IPS DF 6.9 (cell line): ENCODE measurements at places on chromosomes 7 and 10.
A peak's percentile ranks its signal among the peaks of the same experiment; 100 is the strongest.

DNA sequence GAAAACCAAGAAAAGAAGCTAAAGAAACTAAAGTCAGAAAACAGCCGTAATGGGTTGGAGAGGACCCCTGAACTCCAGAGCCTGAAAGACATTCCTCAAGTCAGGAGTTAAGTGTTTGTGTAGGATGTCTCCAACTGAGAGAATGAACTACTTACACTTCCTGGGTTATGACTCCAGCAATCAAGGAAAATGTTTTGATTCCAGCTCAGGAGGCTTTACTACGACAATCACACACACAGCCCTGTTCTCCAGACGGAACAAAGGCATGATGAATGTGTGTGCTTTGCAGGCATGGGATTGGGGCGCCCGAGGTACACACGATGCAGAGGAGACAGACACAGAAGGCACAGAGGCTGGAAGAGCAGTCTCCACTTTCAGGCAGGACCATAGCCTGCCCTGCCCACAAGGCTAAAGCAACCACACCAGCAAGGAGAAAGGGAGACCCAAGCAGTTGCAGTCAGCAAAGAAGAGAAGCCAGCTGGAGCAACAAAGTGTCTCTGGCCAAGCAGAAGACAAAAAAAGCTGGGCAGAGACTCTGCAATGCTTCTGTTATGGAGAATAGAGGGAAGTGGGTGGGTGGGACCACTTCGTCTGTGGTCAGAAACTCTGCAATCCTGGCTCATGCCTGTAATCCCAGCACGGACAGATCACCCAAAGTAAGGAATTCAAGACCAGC, 89.1 kb downstream of the GRB10 start:
- DNase-seq: no peak

- DNase-seq: no peak
Measured at GRCh38 chr7:110253093-110253492, 837.8 kb upstream of the LRRN3 start.

- no peak for DNase-seq
Measured at GRCh38 chr7:103387242-103387641, 39.8 kb downstream of the PSMC2 start.

- no peak for DNase-seq
Measured at GRCh38 chr7:31096877-31097258, 44.8 kb downstream of the ADCYAP1R1 start.

- no peak for DNase-seq
Measured at GRCh38 chr10:79030705-79031104, 38.1 kb upstream of the ZMIZ1 start.

- no peak for DNase-seq
Measured at GRCh38 chr7:84677117-84677732, 482.6 kb upstream of the SEMA3A start.

GRCh38 chr10:4586776-4587175, 239.2 kb upstream of the AKR1E2 start:
- DNase-seq: no peak

- DNase-seq: no peak
Measured at GRCh38 chr7:91292506-91292905, 28.3 kb downstream of the FZD1 start.

DNA sequence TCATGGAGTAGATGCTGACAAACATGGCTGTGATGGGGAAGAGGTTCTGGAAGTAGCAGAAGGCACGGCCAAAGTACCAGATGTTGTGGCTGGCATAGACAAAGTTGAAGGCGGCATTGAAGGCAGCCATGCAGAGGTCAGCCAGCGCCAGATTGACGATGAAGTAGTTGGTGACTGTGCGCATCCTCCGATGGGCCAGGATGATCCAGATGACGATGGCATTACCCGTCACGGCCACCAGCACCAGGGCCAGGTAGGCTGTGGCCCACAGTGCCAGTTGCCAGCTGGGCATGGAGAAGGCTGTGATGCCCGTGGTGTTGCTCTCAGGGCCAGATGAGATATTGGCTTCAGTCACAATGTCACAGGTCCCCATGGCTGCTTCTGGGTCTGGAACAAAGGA, 767 bp downstream of the TACR2 start:
- DNase-seq: no peak

DNA sequence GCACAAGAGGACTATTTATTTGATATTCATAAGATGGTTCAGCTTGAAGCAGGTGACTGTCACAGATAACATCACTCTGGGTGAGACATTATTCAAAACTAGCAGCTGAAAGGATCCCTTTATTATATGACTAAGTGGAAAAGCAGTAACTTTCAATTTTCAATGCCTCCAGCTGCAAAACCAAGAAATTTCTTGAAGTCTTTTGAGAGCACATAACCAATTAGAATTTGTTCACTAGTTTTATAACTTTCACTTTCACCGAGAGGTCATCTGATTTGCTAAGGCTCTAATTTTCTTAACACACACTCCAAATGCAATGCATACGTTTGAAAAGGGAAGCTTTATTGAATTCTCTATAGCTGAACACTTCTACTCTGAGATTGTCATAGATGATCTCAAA, 88.6 kb upstream of the KLF14 start:
- no peak for DNase-seq

GRCh38 chr7:66246554-66247171, 41.5 kb downstream of the TPST1 start:
- DNase-seq: no peak

GRCh38 chr10:27997865-27998177, 1.1 kb downstream of the ODAD2 start:
- no peak for DNase-seq

- DNase-seq: no peak
Measured at GRCh38 chr10:132496360-132497062, 41.1 kb upstream of the INPP5A start.

DNA sequence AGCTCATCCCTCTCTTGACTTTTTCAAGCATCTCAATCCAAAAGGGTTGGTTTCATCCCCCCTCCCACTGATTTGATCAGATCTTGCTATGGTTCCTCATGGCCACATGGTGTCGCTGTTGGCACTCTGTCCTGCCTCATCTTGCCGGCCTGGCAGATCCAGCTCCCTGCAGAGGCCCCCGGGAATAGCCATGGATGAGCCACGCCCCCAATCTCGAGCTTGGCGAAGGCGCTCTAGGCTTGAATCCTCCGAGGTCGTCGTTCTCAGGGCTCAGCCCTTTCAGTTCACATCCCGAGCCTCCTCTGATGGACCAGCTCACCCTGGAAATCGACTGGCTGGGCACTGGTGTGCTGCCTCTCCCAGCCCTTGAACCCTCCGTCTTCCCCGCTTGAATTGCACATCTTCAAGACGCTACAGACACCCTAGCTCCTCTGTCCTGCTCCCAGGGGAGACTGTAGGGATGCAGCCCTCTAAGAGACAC, 628.7 kb downstream of the TYW1 start:
- DNase-seq: peak; percentile 20

- DNase-seq: no peak
Measured at GRCh38 chr7:315516-316265, 25.7 kb downstream of the FOXL3 start.

GRCh38 chr10:5647507-5648240, 18.7 kb downstream of the ASB13 start:
- DNase-seq: no peak

DNA sequence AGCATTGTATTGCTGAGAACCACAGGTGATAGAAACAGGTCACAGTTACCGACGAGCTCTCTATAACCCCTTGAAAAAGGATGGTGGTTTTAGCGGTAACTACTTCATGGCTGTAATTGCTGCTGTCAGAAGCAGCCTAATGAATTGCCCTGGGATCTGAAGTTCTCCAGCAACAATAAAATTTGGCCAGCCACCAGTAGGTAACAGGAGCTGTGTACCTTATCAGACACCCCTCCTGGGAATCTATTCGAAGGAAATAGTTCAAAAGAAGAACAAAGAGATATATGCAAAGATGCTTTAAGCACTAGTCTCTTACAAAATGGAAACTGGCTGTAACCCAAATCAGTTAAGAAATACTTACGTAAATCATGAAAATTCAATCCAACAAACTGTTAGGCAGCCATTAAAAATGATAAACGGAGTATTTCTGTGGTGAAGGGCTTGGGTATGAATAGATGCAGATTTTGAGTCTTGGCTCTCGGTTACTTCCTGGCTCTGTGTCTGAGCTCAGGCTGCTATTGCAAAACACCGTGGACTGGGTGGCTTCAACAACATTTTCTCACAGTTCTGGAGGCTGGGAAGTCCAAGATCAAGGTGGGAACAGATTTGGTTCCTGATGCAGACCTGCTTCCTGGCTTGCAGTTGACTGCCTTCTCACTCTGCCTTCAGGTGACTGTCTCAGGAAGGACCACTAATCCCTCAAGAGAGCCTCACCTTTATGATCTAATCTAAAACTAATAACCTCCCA, 1.6 kb downstream of the MSRB2 start:
- DNase-seq: no peak

- DNase-seq: no peak
Measured at GRCh38 chr10:71835671-71836595, 15.1 kb downstream of the PSAP start.

DNA sequence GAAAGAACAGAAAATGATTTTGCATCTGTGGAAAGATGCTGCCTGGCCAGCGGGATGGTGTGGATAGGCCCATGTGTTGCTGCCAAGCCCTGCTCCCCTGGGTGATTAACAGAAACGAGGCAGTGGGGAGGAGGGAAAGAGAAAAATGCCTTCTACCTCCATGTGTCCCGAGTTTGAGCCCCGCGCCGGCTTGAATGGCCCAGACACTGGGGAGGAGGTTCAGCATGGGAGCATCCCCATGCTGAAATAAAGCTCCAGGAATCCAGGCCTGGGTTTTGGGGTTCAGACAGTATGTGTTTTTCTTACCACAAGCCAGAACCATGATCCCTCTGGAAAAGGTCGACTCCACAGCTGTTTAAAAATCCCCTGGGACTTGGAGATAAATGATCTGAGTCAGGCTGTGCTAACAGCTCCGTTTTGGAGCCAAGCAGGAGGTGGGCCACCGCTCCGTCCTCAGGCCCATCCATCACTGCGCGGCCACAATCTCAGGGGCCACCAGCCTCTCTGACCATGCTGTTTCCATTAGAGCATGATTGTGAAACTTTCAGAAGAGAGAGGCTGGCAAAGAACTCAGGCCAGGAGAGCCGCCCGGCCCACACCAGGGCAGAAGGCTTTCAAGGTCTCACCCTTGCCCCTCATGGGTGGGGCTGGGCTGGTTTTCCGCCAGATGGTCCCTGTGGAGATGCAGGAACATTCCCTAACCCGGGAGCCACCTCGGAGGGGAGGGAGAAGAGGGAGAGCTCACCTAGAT, 299.7 kb downstream of the ZEB1 start:
- no peak for DNase-seq

DNA sequence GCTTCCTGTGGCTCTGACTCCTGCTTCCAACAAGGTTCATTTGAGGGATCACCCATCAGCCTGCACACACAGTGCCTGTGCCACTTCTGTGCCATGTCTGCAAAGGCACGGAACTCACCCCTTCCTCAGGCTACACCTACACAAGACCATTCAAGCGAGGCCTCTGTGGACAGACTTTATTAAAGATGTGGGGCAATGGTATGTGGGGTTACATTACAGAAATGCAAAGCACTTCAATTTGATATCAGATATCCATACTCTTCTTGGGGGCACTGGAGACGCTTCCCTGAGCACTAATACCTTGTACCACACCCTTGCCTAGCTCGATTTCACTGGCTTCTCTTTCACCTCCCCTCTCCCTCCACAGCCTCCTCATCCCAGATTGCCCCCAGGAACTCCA, 84.4 kb upstream of the FGL2 start:
- no peak for DNase-seq

DNA sequence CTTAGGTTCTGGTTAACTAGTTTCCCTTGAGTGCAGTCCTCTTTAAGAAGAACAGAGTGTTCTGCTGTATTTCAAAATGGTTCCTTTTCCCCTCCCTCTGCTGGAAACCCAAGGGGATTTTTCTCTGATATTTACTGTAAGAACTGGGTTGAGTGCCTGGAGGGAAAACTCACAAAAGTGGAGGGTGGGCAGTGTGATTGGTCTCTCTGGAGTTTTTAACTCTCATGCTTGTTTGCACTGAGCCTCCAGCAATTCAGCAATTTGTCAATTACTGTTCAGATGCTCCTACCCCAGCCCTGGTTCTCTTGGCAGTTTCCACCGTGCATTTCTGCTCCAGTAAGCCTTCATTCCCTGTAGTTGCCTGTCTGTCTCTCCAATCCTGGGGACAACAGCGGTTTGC, 273.4 kb upstream of the SORCS1 start:
- DNase-seq: no peak

GRCh38 chr7:33243319-33243881, 114.0 kb downstream of the BBS9 start:
- DNase-seq: no peak

- no peak for DNase-seq
Measured at GRCh38 chr10:129968020-129968852, 4.2 kb upstream of the EBF3 start.

- DNase-seq: no peak
Measured at GRCh38 chr10:11097686-11098085, 80.0 kb downstream of the CELF2 start.

DNA sequence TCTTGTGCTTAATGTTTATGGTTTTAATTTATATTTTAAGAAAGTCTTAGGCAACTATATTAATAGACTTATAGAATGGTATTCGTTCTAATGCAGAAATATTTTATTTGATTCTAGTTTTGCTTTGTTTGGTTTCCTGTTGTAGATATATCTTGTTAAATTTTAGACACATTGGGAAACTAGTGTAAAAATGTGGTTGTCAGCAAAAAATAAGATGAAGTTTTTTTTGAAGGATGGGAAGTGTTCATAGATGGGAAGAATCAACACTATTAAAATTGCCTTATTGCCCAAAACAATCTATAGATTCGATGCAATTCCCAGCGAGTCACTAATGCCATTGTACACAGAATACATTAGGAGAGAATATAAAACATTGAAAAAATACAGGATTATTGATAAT, 278.9 kb downstream of the ZWINT start:
- no peak for DNase-seq

DNA sequence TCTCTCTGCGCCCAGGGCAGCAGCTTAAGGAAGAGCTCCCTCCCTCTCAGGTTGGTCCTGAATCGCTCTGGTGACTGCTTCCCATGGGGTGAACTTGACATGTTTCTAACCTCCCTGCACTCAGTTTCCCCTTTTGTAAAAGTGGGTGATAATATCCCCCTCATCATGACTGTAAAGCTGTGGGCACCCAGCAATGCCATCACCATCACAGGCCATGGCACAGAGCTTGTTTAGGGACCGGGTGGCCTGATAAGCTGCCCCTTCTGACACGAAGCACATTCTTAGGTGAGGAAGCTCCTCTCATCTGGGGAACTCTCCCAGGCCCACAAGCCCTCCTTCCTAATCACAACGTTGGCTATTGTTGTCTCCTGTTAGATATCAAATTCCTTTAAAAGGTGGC, 972.8 kb upstream of the ZNF722 start:
- DNase-seq: no peak

DNA sequence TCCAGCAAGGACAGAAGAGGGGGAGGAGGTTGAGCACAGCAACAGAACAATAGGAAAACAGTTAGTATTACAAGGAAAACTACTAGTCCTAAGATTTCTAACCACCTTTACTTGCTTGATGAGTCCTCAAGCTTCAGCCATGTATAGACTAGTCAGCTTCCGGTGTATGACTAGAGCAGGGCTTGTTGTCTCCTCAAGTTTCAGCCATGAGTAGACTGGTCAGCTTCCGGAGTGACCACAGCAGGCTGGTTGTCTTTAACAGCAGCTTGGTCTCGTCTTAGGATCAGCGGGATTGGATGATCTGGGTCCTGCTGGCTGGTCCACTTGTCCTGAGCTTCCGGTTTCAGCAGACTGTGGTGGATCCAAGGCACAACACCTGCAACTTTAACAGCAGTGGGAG, 10.6 kb upstream of the ZNF239 start:
- no peak for DNase-seq
